ENCODE measurements at places on chromosomes 4 and X.

GRCh38 chrX:31606771-31607170 is 534.9 kb upstream of the FTHL17 start:
- DNase-seq = no peak

- peak; percentile 28 for DNase-seq
These were observed 32.6 kb downstream of the DCK start for GRCh38 chr4:71026086-71026485.

DNA sequence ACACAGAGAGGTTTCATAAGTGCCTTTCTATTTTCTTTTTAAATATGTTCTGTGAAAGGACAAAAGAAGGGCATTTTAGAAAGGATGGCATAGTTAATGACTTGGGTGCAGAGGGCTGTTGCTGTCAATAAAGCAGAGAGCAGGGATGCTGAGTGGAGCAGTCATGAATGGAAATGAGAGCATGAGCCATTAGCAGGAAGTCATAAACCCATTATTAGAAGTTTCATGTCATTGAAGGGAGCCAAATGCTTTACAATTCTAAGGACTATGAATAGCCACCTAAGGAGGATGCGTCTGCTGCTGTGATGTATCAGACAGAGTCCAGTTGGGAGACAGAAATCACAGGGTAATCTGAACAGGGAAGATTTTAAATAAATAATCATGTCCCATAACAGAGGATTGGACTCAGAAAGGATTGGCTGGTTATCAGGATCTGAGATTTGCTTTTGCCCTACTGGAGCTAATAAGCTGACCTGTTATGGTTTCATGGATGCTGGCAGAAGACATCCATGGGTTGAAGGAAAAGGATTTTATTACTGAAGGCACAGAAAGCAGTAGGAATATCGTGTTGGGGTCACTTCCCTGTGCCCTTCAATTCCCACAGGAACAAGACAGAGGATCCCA is 47.5 kb upstream of the WDR19 start:
- DNase-seq = no peak

GRCh38 chr4:128862608-128863311 is 53.3 kb downstream of the JADE1 start:
- DNase-seq = no peak

- DNase-seq = no peak
These were observed 34.0 kb downstream of the PLAC8 start for GRCh38 chr4:83080561-83080960.

- DNase-seq = no peak
These were observed 71.5 kb upstream of the VEGFC start for GRCh38 chr4:176864238-176864637.

DNA sequence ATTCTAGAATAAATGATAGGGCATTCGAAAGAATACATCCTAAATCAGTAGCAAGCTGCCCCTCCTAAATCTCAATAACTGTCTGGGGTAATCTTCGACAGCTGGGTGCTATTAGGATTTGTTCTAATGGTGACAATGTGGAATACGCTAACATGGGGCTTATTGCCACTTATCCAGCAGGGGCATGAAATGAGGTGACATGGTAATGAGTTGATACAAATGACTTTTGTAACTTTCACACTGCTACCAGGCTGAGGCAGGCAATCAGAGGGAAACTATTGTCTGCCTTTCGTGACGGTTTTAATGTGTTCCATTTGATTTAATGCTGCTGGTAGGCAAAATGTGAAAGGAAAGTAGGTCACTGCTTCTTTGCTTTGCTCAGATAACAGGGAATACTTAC is 1047.4 kb upstream of the PABPC4L start:
- no peak for DNase-seq

DNA sequence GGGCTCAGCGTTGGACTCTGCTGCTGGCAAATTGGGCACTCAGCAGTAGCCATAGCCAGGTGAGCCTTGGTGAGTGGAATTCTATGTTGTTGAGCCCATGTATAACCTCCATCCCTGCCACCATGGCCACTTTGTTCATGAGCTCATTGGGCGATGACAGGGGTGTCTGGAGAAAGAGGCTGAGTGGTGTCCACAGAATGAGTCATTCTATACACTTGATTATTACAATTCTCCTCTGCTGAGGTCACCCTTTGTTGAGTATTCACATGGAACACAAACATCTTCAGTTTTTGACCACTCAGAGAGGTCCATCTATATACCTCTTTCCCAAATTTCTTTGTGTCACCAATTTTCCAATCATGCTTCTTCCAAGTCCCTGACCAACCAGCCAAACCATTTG is 1341.7 kb downstream of the PCDH7 start:
- DNase-seq = no peak

- no peak for DNase-seq
These were observed 126.9 kb downstream of the ELOVL6 start for GRCh38 chr4:110071466-110071865.

GRCh38 chr4:110417136-110417535 is 58.8 kb upstream of the ENPEP start:
- no peak for DNase-seq

GRCh38 chr4:70581980-70582379 is 10.1 kb upstream of the AMBN start:
- no peak for DNase-seq

- DNase-seq = no peak
These were observed 15.4 kb downstream of the TSPAN5 start for GRCh38 chr4:98642991-98643426.
